ENCODE measurements at places on chromosomes 5 and 9.

DNA sequence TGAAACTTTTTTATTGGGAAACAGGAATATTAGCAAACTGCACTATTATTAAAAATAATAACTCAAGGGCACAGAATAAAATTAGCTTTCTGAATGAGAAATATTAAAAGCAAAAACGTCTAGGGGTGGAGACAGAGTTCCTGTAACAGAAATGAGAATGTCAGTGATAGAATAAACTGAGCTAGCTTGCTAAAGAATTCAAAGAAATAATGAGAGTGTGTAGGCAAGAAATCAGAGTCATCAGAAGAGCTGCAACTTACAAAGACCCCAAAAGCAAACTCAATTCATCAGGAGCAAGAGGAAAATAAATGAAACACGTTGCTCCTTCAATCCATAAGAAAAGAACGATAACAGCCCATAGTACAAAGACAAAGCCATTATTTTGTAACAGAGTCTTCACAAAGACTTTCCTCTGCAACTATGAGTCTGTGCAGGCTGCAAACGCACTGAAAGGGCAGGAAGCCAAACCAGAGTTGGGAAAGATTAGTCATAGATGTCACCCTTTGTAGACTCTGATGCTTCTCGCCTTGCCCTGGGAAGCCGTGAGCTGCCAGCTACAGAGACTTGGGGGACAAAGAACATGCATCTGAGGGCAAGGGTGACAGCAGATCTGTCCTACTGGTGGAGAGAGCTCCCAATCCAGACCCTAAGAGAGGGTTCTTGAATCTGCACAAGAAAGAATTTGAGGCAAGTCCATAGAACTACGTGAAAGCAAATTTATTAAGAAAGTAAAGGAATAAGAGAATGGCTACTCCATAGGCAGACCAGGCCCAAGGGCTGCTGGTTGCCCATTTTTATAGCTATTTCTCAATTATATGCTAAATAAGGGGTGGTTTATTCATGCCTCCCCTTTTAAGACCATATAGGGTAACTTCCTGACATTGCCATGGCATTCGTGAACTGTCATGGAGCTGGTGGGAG, 40.8 kb downstream of the SHC3 start:
- no peaks in the 10 kb centered on the region for H3K36me3 ChIP-seq
- peak overlapping the region; percentile 73 for H3K27ac ChIP-seq
- no peak for DNase-seq
- no peaks in the 10 kb centered on the region for H3K4me1 ChIP-seq
- H3K4me3 ChIP-seq, result no peak overlapping the region

- no peak overlapping the region for H3K4me3 ChIP-seq
- H3K4me1 ChIP-seq, result no peaks in the 10 kb centered on the region
- DNase-seq, result no peak
- peaks cover 4% of the 10 kb centered on the region for H3K27me3 ChIP-seq
Observed at GRCh38 chr5:176670449-176670848, 23.2 kb downstream of the TSPAN17 start.

DNA sequence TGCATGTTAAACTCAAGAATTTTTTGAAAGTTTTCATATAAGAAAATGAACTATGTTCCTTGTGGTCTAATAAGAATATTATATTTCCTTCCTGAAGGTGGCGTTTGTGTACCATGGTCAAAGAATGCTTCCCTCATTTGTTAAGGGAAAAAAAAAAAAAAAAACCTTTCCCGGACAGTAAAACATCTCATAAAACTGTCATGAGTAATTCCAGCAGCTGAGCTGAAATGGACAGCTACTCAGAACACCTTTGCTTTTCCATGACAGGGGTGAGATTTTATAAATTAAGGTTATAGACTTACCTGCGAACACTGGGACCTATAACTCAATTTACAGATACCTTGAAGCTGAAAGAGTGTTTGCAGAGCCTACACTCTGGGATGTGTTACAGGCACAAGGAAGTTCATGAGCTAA, 113.2 kb upstream of the RANBP3L start:
- peaks cover 34% of the 10 kb centered on the region for H3K4me1 ChIP-seq
- H3K27me3 ChIP-seq, result no peaks in the 10 kb centered on the region
- no peak overlapping the region for H3K4me3 ChIP-seq
- H3K27ac ChIP-seq, result no peak overlapping the region

GRCh38 chr9:130820135-130820738, 14.8 kb upstream of the ABL1 start:
- no peak overlapping the region for H3K4me3 ChIP-seq
- H3K27me3 ChIP-seq, result no peaks in the 10 kb centered on the region
- peaks cover 14% of the 10 kb centered on the region for H3K4me1 ChIP-seq
- H3K27ac ChIP-seq, result no peak overlapping the region

GRCh38 chr9:131728961-131729360, 10.9 kb downstream of the RAPGEF1 start:
- no peak for DNase-seq
- H3K27ac ChIP-seq, result no peak overlapping the region
- H3K4me1 ChIP-seq, result peaks cover 4% of the 10 kb centered on the region
- H3K36me3 ChIP-seq, result no peaks in the 10 kb centered on the region

DNA sequence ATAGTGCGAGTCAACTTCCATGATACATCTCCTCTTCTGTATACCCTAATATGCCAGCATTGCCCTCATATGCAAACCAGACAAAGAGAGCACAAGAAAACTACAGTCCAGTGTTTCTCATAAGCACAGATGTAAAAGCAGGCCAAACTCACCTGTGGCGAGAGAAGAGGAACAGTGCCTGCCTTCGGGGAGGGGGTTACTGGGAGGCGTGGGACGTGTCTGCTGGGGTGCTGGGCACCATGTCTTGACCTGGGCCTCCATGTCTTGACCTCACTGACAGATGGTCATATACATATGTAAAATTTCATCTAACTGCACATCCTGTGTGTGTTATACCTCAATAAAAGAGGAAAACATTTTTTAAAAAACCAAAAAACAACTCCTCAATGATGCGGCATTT, 159.3 kb upstream of the PPP1R26 start:
- no peaks in the 10 kb centered on the region for H3K36me3 ChIP-seq
- H3K4me3 ChIP-seq, result no peak overlapping the region
- peak; percentile 32 for DNase-seq
- no peaks in the 10 kb centered on the region for H3K4me1 ChIP-seq
- H3K27me3 ChIP-seq, result no peaks in the 10 kb centered on the region

- H3K4me3 ChIP-seq, result peak overlapping the region; percentile 43
- no peaks in the 10 kb centered on the region for H3K36me3 ChIP-seq
- no peak overlapping the region for H3K27ac ChIP-seq
- H3K4me1 ChIP-seq, result peaks cover 17% of the 10 kb centered on the region
- no peak for DNase-seq
Observed at GRCh38 chr9:86600977-86601376, 246.8 kb upstream of the TUT7 start.

DNA sequence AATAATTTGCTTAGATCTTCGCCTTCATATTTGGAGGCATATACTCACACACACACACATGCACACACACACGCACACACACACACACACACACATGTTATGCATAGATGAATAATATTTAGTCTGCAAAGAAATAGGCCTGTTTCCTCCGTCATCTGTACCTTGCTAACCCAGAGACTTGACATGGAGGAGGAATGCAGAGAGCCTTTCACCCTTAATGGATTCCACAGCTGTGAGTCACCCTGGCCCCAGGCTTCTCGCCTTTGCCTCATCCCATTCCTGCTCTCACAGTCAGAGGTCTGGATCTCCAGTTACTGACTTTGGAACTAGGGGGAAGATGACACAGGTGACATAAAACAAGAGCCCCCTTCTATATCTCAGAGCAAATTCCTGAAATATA, 29.7 kb downstream of the ZNF462 start:
- H3K36me3 ChIP-seq, result no peaks in the 10 kb centered on the region
- peak overlapping the region; percentile 56 for H3K27ac ChIP-seq
- H3K4me1 ChIP-seq, result peaks cover 25% of the 10 kb centered on the region
- H3K27me3 ChIP-seq, result no peaks in the 10 kb centered on the region

DNA sequence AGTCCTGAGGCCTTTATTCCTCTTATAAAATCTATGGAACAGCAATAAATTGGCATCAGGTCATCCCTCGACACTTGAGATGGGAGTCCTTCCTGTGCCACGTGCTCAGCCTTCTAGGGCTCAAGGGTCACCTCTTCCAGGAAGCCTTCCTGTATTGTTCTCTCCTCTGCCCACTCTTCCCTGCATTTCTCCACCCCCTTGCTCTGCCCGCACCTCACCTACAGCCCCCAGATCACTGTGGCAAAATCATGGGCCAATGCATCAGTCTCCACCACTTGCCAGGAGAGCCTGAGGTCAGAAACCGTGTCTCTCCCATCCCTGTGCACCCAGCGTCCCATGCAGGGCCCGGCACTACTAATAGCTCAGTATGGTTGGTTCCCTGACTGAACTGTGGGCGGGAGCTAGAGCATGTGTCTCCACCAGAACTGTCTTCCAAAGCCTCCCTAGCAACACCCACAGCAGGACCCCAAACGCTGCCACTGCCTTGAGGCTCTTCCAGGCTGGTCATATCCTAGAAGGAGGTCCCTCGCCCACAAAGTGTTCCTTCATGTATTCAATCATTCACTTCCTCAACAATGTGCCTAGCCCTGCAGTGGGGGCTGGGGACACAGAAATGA, 13.5 kb downstream of the DUSP1 start:
- H3K4me1 ChIP-seq, result no peaks in the 10 kb centered on the region
- no peaks in the 10 kb centered on the region for H3K27me3 ChIP-seq
- no peak overlapping the region for H3K27ac ChIP-seq
- peak; percentile 68 for DNase-seq
- H3K36me3 ChIP-seq, result no peaks in the 10 kb centered on the region
- no peak overlapping the region for H3K4me3 ChIP-seq

DNA sequence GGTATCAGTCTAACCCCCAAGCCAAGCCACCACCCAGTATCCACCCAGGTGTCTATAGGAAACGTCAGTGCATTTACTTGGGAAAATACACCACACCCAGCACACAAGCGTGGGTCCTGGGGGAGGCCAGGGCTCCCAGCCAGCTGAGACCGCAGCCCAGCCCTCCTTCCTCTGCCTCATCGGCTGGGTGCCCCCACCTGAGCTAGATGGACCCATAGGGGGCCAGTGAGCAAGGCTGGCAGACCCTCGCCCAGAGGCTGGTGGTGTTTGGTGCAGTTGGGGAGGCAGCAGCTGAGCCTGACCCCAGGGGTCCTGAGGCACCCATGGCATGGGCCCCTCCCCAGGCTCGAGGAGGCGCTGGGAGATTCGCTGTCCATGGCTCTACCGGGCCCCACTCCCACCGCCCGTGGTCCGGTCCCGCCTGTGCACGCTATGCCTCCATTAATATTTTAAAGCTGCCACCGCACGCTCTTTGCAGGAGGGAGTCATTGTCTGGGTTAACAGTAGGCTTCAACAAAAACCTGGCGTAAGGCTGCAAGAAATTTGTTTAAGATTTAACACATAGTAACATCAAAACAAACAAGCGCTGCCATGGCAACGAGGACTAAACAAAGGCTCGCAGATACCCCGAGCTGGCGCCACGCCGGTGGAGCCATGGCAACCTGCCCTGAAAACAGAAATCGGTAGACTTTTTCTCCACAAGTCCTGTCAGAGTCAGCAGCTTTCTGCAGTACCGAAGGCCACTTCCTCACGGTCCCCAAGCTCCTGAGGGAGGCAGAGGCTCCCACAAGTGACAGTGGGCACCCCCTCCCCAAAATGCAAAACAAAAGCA, 20.6 kb downstream of the TPPP start:
- DNase-seq, result peak; percentile 84
- H3K27me3 ChIP-seq, result peaks cover 28% of the 10 kb centered on the region

DNA sequence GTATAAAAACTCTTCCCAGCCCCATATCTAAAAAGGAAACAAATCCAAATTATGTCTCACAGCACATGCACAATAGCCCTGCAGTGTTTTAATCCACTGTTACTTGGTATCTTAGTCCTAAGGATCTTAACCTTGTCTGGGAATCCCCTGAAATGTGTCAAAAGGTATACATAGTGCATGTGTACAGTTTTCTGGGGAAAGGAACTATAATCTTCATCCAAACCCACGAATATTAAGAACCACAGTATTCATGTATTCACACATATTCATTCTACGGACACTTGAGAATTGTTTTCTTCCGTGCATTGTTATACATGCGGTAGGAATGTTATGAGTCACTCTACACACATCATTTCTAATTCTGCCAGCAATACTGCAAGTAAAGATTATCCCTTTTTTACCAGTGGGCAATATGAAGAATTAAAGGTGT, 47.8 kb upstream of the SNX2 start:
- no peaks in the 10 kb centered on the region for H3K27me3 ChIP-seq
- DNase-seq, result no peak
- H3K4me3 ChIP-seq, result no peak overlapping the region
- H3K27ac ChIP-seq, result no peak overlapping the region
